ENCODE measurements at places on chromosomes 7 and 10. TPM values are rescaled to one million over a fixed set of nuclear protein-coding genes. Genes with fewer than 3 reads are reported as not detected.

- no peaks in the 10 kb centered on the region for H3K4me1 ChIP-seq
- no peak for DNase-seq
- H3K27ac ChIP-seq: no peak overlapping the region
These were observed 131.0 kb downstream of the AASS start for GRCh38 chr7:122013065-122013464.

GRCh38 chr10:2966134-2966533, 101.2 kb upstream of the PFKP start:
- no peak for DNase-seq
- no peaks in the 10 kb centered on the region for H3K27me3 ChIP-seq
- no peaks in the 10 kb centered on the region for H3K36me3 ChIP-seq
- H3K27ac ChIP-seq: no peak overlapping the region

DNA sequence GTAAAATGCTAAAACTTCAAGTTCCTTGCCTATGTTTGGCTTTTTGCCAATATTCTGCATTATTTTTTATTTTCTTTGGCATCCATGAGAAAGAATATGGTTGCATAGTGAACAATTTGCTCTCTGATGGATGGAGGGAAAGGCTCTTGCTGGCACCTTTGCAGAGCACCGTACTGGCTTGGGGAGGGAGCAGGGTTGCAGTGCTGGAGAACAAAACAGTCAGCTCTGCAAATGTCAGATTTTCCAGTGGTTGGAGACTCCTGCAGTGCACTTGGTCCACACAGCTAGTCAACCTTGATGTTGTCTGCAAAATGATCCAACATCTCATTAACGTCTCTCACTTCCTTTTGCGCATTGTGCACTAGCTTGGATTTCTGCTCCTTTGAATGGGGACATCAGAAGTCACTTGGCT, 100.8 kb downstream of the ANLN start:
- DNase-seq: no peak
- H3K27ac ChIP-seq: no peak overlapping the region
- H3K4me3 ChIP-seq: no peak overlapping the region
- no peaks in the 10 kb centered on the region for H3K4me1 ChIP-seq
- H3K36me3 ChIP-seq: no peaks in the 10 kb centered on the region

DNA sequence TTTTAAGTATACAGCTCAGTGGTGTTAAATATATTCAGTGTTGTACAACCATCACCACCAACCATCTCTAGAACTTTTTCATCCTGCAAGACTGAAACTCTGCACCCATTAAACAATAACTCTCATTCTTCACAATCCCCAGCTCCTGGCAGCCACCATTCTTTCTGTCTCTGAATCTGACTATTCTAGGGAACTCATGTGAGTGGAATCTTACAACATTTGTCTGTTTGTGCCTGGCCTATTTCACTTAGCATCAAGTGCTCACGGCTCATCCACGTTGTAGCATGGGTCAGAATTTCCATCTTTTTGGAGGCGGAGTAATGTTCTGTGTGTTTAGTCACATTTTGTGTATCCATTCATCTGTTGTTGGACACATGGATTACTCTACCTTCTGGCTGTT, 40.8 kb upstream of the PFKFB3 start:
- H3K27me3 ChIP-seq: no peaks in the 10 kb centered on the region
- no peak overlapping the region for H3K27ac ChIP-seq
- H3K4me1 ChIP-seq: peaks cover 6% of the 10 kb centered on the region
- no peak overlapping the region for H3K4me3 ChIP-seq
- no peaks in the 10 kb centered on the region for H3K36me3 ChIP-seq

- peaks cover 6% of the 10 kb centered on the region for H3K4me1 ChIP-seq
- no peaks in the 10 kb centered on the region for H3K27me3 ChIP-seq
- H3K4me3 ChIP-seq: no peak overlapping the region
- H3K27ac ChIP-seq: no peak overlapping the region
- no peaks in the 10 kb centered on the region for H3K36me3 ChIP-seq
- DNase-seq: no peak
These were observed 9.2 kb downstream of the ZCCHC24 start for GRCh38 chr10:79436066-79436849.

DNA sequence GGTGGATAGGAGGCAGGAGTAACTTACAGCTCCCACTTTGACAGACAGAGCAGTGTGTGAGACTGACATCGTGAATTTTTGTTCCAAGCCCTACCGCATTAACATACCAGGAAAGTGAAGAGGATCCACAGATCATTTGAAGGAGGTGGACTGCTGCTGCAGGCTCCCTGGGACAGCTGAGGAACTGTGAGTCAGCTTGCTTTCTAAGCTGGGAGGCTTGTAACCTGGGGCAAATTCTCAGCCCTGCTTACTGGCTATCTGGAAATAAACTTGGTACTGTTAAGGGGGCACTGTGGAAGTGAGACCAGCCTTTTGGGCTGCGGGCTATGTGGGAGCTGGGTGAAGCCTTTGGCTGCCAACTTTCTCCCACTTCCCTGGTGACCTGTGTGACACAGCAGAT, 1202.5 kb downstream of the DNAJB9 start:
- no peak overlapping the region for H3K4me3 ChIP-seq
- peaks cover 18% of the 10 kb centered on the region for H3K27me3 ChIP-seq
- DNase-seq: no peak
- H3K4me1 ChIP-seq: no peaks in the 10 kb centered on the region

DNA sequence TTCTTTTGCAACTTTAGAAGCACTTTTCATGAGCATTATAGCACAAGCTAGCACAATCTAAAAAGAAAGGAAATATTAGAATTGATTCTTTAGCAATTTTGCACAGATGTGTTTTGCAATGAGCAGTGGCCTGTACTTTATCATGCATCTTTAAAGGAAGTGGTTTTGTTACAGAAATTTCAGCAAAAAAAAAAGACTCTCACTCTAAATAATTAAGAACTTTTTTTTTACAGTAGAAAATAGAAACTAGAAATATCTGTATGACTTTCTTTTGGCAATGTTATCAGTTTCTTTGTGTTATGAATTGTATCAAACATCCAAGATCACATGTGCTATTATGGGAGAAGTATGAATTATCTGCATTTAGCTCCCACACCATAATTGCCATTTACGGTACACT, 195.7 kb upstream of the KLF6 start:
- no peaks in the 10 kb centered on the region for H3K36me3 ChIP-seq
- no peak overlapping the region for H3K4me3 ChIP-seq
- H3K27ac ChIP-seq: no peak overlapping the region

GRCh38 chr7:149430192-149430591, 30.7 kb downstream of the ZNF777 start:
- H3K4me1 ChIP-seq: no peaks in the 10 kb centered on the region
- no peaks in the 10 kb centered on the region for H3K27me3 ChIP-seq
- peaks cover 30% of the 10 kb centered on the region for H3K36me3 ChIP-seq
- no peak overlapping the region for H3K4me3 ChIP-seq
- no peak for DNase-seq

DNA sequence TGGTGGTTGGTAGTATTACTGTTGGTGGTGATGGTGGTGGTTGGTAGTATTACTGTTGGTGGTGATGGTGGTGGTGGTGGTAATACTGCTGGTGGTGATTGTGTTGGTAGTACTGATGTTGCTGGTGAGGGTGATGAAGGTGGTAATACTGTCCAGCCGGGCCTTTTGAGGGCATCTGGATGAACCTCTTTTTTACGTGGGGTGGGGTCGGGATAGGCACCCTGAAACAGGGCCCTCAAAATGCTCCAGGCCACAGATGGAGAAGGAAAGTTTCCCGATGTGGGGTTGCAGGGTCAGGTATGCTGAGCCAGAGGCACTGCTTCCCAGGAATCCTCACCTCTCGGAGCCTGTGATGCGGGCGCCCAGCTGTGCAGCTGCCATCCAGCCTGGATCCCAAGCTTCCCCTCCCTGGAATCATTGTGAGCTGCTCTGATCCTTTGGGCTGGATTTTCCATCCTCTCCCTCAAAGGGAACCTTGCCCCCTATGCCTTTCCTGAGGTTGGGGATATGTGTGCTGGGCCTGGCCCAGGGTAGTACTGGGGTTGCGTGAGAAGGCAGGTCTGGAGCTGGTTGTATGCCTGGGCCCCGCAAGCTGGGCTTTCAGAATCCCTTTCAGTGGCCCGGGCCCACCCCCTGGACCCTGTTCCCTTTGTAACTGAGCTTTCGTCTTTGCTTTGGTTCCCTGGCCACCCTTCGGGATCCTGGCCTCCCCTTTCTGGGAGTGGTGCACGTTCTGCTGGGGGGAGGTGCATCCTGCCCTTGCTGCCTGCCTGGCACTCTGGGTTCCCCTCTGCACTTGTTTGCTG, 43.3 kb downstream of the DOCK1 start:
- no peak for DNase-seq
- no peaks in the 10 kb centered on the region for H3K27me3 ChIP-seq

DNA sequence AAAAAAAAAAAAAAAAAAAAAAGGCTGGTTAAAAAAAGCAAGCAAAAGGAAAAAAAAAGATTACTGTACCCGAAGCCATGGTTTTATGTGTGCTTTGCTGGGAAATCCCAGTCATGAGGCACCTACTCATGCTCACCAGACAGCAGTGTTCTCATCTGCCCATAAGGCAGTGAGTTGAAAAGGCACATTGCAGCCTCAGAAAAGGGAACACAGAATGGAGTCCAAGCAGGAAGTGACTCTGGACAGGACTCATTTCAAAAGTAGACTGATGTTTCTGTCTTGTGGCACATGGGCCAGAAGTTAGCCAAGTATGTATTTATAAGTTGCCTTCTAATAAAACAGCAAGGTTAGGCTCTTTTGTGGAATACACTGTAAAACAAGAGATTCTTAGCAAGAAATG, 40.2 kb downstream of the PDSS1 start:
- H3K4me1 ChIP-seq: peaks cover 14% of the 10 kb centered on the region
- no peak overlapping the region for H3K27ac ChIP-seq
- no peak for DNase-seq
- peaks cover 12% of the 10 kb centered on the region for H3K27me3 ChIP-seq
- peaks cover 75% of the 10 kb centered on the region for H3K36me3 ChIP-seq
- H3K4me3 ChIP-seq: no peak overlapping the region

GRCh38 chr10:103451091-103451813, 918 bp downstream of the CALHM2 start:
- H3K4me3 ChIP-seq: no peak overlapping the region
- peaks cover 11% of the 10 kb centered on the region for H3K36me3 ChIP-seq
- no peak for DNase-seq
- no peaks in the 10 kb centered on the region for H3K4me1 ChIP-seq
- H3K27me3 ChIP-seq: no peaks in the 10 kb centered on the region
- no peak overlapping the region for H3K27ac ChIP-seq

DNA sequence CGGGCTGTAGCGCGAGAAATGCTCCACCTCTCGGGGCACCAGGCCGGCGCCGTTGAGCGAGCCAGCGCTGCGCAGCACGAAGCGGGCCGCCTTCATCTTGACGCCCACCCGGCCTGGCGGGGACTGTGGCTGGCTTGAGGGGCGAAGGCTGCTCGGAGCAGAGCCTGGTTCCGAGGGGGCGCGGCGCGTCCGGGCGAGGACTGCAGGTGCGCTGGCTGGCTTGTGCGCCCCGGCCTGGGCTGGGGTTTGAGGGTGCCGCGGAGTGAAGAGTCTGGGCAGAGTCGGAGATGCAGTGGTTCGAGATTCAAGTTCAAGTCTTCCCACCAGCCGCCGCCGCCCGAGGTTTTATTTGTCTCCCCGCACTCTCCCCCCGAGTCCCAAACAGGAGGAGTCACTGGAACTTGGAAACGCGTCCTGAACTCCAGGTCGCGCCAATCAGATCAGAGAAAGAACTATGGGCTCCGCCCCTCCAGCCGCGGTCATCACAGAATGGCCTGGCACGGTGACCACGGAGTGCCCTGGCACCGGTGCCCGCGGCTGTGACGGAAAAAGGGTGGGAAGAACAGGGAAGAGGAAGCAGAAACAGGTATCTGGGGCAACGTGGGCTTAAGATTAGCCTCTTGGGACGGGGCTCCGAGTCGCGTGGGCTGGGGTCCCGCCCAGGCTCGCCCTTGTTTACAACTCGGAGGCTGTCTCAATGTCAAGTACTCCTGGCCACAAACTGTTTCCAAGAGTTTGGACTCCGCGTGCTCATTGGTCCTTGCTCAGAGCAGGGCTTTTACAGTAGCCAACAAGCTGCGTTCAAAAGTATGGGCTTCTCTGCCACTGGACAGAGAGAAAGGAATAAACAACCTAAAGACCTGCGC, at the start of gene PDK4:
TSS of gene PDK4 (minus strand) at position 319 of the 866 bp plus-strand sequence. CDS start at position 96, 223 bp downstream.
- H3K36me3 ChIP-seq: no peaks in the 10 kb centered on the region
- peaks cover 93% of the 10 kb centered on the region for H3K27me3 ChIP-seq
- DNase-seq: peak; percentile 92

DNA sequence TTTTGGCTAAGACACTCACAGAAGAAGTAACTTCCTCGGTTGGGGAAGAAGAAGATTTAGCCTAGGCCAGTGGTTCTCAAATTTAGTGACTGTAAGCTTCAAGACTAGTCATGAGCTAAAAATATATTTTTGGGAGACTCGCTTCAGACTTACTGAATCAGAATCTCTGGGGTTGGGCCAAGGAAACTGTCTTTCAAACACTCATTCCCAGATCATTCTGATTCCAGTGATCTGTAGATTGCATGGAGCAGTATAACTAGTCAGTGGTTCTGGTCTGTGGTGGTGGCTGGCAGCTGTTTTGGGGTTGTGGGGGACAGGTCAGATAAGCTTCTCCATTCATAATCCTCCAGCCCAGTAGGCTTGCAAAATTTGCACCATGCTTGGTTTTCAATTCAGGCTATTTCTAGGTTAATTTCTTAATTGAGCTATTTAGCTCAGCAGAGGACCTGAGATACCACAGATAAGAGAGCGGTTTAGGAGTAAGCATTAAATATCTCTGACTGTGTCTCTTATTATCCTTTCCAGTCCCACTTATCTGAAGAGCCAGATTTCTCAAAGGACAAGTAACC, 3.8 kb upstream of the KAT6B start:
- peaks cover 21% of the 10 kb centered on the region for H3K4me1 ChIP-seq
- no peaks in the 10 kb centered on the region for H3K27me3 ChIP-seq
- no peak overlapping the region for H3K4me3 ChIP-seq
- H3K27ac ChIP-seq: no peak overlapping the region
- H3K36me3 ChIP-seq: no peaks in the 10 kb centered on the region

- no peaks in the 10 kb centered on the region for H3K4me1 ChIP-seq
- peaks cover 20% of the 10 kb centered on the region for H3K36me3 ChIP-seq
- no peak for DNase-seq
- no peak overlapping the region for H3K27ac ChIP-seq
- no peaks in the 10 kb centered on the region for H3K27me3 ChIP-seq
These were observed 9.9 kb upstream of the MYO1G start for GRCh38 chr7:44988701-44989100.

DNA sequence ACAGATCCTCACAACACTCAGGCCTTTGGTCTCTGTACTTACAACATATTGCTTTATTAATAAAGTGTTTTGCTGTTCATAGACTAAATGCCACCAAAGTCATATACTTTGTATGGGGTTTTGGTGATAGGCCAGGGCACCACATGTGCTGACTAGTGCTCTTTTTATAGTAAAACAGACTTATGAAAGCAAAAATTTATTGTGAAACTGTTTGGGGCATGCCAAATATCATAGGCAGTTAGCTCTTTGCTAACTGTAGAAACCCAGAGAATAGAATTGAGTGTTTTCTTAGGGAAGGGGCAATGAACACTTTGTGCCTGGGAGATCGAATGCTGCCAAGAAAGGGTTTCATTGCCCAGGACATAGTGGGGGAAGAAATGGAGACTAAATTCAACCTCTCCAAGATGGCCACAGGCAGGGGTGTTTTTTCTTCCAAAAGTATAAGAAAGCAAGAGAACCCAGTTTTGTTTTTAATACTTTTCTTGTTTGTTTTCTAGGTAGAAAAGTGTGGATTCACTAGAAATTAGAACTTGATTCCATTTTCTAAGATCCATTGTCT, 142.7 kb downstream of the TRIL start:
- no peaks in the 10 kb centered on the region for H3K36me3 ChIP-seq
- no peaks in the 10 kb centered on the region for H3K27me3 ChIP-seq
- no peak overlapping the region for H3K27ac ChIP-seq
- H3K4me3 ChIP-seq: no peak overlapping the region

CDH23 gene
- total RNA-seq: 2.1 TPM

HOXA11 gene
- not detected for total RNA-seq

ARID5B gene
- total RNA-seq: 2.2 TPM

INSIG1 gene
- total RNA-seq: 102 TPM

ASAH2 gene
- total RNA-seq: 8.3 TPM

GTF2IRD2 gene
- total RNA-seq: 10.5 TPM

UPK3BL1 gene
- total RNA-seq: 14.2 TPM

All from endodermal cell (in vitro differentiated cells).